ENCODE measurements at places on chromosomes 3 and 15.
A peak's percentile ranks its signal among the peaks of the same experiment; 100 is the strongest.

- H3K4me3 ChIP-seq = no peak overlapping the region
- H3K27ac ChIP-seq = peak overlapping the region; percentile 91
- peaks cover 34% of the 10 kb centered on the region for H3K36me3 ChIP-seq
Observed at GRCh38 chr15:48924528-48925393, 39.0 kb downstream of the SHC4 start.

- H3K36me3 ChIP-seq = peaks cover 13% of the 10 kb centered on the region
- no peak overlapping the region for H3K4me3 ChIP-seq
- peaks cover 9% of the 10 kb centered on the region for H3K4me1 ChIP-seq
- H3K27me3 ChIP-seq = no peaks in the 10 kb centered on the region
- H3K27ac ChIP-seq = no peak overlapping the region
- no peak for DNase-seq
Observed at GRCh38 chr3:188491276-188491687, 337.3 kb downstream of the LPP start.

DNA sequence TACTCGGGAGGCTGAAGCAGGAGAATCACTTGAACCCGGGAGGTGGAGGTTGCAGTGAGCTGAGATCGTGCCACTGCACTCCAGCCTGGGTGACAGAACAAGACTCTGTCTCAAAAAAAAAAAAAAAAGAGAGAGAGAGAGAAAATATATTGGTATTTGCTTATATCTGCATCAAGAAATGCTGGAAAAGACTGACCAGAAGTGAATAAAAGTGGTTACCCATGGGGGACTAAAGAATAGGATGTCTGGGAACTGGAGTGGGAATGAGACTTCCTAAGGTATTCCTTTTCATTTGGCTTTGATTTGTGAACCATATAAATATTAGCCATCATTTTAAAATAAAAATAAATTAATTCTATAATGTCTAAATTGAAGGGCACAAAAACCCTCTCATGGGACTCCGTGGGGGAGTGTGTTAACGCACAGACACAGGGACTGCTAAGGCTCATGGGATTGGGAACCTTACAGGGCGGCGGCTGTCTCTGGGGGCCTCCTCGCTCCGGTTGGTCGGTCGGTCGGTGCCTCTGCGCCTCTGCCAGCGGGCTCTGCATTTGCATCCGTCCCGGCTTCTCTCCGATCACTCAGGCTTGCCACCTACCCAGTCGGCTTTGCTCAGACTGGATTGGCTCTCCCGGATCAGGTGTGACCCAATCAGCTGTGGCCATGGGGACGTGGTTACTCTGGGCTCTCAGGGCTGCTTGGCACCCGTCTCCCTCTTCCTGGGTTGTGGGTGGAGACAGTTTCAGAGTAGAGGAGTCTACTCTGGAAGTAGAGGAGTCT is 12.7 kb upstream of the TSPAN3 start:
- H3K27me3 ChIP-seq = no peaks in the 10 kb centered on the region
- DNase-seq = peak; percentile 67
- no peaks in the 10 kb centered on the region for H3K36me3 ChIP-seq
- H3K4me1 ChIP-seq = peaks cover 25% of the 10 kb centered on the region
- H3K4me3 ChIP-seq = peak overlapping the region; percentile 15

- H3K27me3 ChIP-seq = peaks cover 6% of the 10 kb centered on the region
- H3K4me1 ChIP-seq = peaks cover 4% of the 10 kb centered on the region
- no peak for DNase-seq
- no peaks in the 10 kb centered on the region for H3K36me3 ChIP-seq
Observed at GRCh38 chr15:99957642-99958013, 224.4 kb upstream of the LYSMD4 start.

DNA sequence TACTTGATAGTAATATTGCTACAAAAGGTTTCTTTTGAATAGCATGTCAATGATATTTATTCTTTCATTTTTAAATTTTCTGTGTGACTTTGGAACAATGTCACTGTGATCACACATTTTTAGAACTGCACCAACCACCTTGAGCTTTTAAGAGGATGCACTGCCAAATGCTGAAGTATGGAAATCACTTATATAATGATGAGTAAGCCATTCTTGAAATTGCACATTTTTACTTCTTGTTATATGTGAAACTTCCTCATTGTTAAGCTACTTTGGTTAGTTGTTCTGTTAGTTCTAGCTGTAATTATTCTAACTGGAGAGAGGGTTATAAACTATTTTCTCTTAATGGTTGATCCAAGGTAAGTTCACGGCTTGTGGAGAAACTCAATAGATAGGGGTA is 547.5 kb downstream of the ZIC1 start:
- no peaks in the 10 kb centered on the region for H3K36me3 ChIP-seq
- H3K27ac ChIP-seq = no peak overlapping the region
- H3K4me3 ChIP-seq = no peak overlapping the region

GRCh38 chr15:65963911-65964482 is 94.7 kb downstream of the RAB11A start:
- H3K27me3 ChIP-seq = peaks cover 8% of the 10 kb centered on the region
- DNase-seq = no peak
- H3K36me3 ChIP-seq = no peaks in the 10 kb centered on the region
- H3K27ac ChIP-seq = no peak overlapping the region
- H3K4me1 ChIP-seq = no peaks in the 10 kb centered on the region

- peaks cover 15% of the 10 kb centered on the region for H3K27me3 ChIP-seq
- H3K4me1 ChIP-seq = peaks cover 4% of the 10 kb centered on the region
- no peak overlapping the region for H3K27ac ChIP-seq
- no peak overlapping the region for H3K4me3 ChIP-seq
- no peaks in the 10 kb centered on the region for H3K36me3 ChIP-seq
- DNase-seq = no peak
Observed at GRCh38 chr15:48828906-48829305, 18.0 kb upstream of the CEP152 start.

- no peak overlapping the region for H3K4me3 ChIP-seq
- H3K36me3 ChIP-seq = peaks cover 12% of the 10 kb centered on the region
- DNase-seq = no peak
- no peaks in the 10 kb centered on the region for H3K27me3 ChIP-seq
- no peak overlapping the region for H3K27ac ChIP-seq
- H3K4me1 ChIP-seq = peaks cover 5% of the 10 kb centered on the region
Observed at GRCh38 chr3:114714237-114714636, 420.4 kb downstream of the TIGIT start.

DNA sequence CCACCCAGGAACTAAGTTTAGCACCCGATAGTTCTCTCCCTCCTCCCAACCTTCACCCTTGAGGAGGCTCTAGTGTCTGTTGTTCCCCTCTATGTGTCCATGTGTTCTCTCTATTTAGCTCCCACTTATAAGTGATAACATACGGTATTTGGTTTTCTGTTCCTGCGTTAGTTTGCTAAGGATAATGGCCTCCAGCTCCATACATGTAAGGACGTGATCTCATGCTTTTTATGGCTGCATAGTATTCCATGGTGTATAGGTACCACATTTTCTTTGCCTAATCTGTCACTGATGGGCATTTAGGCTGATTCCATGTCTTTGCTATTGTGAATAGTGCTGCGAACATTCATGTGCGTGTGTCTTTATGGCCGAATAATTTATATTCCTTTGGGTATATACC is 66.9 kb upstream of the TRA2B start:
- DNase-seq = no peak
- peaks cover 30% of the 10 kb centered on the region for H3K27me3 ChIP-seq
- no peak overlapping the region for H3K4me3 ChIP-seq
- no peaks in the 10 kb centered on the region for H3K36me3 ChIP-seq

DNA sequence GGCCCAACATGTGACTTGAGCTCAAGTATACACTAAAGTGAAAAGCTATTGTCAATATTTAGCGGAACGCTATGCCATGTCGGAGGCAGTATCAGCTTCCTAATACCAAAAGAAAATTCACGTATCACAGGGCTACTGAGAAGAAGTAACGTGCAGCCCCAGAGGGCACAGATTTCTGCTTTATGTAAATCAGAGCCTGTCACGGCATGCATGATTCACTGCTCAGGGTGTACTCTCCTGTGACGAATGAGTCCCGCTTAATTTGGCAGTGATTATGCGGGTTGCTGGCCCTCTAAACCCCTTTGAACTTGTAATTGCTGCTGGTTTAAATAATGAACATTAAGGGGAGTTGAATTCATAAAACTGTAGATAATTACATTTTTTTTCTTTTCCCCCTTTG is 85.3 kb downstream of the MEIS2 start:
- no peaks in the 10 kb centered on the region for H3K4me1 ChIP-seq
- peaks cover 3% of the 10 kb centered on the region for H3K27me3 ChIP-seq
- H3K36me3 ChIP-seq = no peaks in the 10 kb centered on the region
- no peak overlapping the region for H3K4me3 ChIP-seq
- no peak for DNase-seq
- no peak overlapping the region for H3K27ac ChIP-seq

DNA sequence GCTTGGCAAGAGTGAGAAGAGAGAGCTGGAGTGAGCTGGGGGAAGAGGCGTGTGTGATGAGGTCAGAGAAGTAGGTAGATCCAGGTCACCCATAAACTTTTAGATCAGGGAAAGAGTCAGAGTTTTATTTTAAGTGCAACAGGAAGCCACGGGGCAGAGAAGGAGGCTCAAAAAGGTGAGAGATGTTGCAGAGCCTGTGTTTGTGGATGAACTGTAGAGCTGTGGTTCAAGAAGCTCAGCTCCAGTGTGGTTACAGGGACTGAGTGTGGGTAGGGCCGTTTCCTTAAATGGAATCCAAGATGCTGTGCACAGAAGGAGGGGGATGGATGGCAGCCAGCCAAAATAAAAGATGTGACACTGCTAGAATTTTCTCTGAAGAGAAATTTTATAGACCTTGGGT is 337.2 kb downstream of the SATB1 start:
- no peak overlapping the region for H3K27ac ChIP-seq
- no peak overlapping the region for H3K4me3 ChIP-seq
- DNase-seq = peak; percentile 8
- peaks cover 11% of the 10 kb centered on the region for H3K27me3 ChIP-seq
- H3K36me3 ChIP-seq = no peaks in the 10 kb centered on the region
